ENCODE measurements at places on chromosomes 7 and 10.

DNA sequence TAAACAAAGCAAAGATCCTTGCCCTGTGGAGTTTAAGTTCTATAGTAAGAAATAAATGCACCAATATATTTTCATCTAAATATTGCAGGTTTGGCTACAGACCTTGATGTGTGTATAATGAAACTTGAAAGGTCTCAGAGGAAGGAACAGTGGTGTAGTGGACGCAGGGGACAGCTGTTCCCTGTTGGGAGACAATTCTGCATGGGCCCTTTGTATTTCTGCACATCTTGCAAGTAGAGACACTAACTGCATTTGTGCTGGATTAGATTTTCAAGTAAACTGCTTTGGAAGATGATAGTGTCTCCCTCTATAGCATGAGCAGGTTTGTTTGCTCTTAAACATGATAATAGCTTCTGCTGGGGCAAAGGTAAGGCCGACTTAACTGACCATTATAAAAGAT lies 57.5 kb upstream of the FAM133B start:
- no peak for DNase-seq

- no peak for DNase-seq
Observed at GRCh38 chr7:28695300-28696295, 262.5 kb downstream of the TRIL start.

DNA sequence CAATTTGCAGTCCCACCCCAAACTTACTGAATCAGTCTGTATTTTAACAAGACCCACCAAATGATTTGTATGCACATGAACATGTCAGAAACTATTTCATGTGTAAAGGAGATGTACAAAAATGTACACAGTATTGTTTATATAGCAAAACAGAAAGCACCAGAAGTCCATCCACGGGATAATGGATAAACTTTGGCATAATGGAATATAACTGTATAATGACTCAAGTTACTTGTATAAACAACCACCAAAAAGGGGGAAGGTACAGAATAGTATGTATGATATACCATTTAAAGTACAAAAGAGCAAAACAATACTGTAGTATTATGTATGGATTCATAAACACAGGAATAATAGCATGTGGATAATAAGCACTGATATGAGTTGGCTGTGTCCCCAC lies 22.4 kb downstream of the NUP42 start:
- DNase-seq: no peak

DNA sequence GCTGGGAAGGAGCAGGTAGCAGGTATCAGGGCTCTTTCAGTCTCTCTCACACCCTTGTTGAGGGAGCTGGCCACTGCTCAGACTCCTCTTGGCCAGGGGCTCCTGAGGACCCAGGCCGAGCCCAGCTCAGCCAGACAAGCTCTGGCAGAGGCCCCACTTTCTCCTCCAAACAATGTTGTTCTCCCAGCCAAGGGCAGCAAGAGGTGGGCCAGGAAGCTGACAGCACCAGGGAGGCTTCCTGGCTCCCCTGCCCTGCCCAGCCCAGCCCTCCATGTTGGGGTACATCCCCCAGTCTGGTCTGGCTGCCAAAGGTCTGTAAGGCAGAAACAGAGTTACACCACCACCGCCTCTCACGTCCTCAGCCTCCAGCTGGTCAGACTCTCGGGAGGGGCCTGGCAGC lies 33.9 kb upstream of the COL13A1 start:
- DNase-seq: no peak

DNA sequence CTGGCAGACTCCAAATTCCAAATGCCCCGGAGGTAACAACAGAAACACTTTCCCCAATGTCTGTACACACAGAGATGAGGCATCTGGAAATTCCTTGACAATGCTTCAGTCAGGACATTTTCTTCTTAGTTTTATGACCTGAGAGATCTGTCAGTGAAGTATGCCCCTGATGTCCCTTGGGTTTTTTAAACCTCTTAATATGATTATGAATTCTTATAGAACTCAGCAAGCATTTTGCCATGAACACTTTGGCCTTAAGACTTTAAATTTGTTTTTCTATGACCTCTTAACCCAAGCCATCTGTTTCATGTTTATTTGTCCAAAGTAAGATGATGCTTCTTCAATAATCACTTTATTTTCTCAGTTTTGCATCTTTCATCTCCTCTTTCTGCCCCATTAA lies 1206.2 kb downstream of the GATA3 start:
- no peak for DNase-seq

- no peak for DNase-seq
Observed at GRCh38 chr10:123390332-123390731, 236.1 kb downstream of the BUB3 start.

DNA sequence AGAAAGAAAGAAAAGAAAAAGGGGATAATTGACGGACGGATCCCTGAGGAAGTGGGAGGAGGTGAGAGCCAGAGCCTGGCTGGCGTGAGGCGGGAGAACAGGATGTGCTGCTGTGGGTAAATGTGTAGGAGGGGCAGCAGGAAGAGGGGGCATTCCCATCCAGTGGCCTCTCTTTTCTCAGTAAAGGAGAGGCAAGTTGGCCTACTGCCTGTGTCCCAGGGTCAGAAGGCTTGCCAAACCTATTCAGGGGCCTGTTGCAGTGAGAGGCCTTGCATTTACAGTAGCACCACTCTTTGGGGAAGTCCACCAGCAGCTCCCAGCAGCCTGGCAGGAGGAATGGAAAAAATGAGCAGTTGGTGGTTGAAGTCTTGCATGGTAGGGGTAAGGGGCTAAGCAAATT lies 26.6 kb upstream of the ASCC1 start:
- no peak for DNase-seq

GRCh38 chr7:106110238-106110560 lies 1.9 kb downstream of the SYPL1 start:
- DNase-seq: no peak

GRCh38 chr10:11837372-11838161 lies 14.4 kb downstream of the PROSER2 start:
- DNase-seq: no peak

- DNase-seq: no peak
Observed at GRCh38 chr10:103512166-103512565, 18.7 kb downstream of the NEURL1 start.

DNA sequence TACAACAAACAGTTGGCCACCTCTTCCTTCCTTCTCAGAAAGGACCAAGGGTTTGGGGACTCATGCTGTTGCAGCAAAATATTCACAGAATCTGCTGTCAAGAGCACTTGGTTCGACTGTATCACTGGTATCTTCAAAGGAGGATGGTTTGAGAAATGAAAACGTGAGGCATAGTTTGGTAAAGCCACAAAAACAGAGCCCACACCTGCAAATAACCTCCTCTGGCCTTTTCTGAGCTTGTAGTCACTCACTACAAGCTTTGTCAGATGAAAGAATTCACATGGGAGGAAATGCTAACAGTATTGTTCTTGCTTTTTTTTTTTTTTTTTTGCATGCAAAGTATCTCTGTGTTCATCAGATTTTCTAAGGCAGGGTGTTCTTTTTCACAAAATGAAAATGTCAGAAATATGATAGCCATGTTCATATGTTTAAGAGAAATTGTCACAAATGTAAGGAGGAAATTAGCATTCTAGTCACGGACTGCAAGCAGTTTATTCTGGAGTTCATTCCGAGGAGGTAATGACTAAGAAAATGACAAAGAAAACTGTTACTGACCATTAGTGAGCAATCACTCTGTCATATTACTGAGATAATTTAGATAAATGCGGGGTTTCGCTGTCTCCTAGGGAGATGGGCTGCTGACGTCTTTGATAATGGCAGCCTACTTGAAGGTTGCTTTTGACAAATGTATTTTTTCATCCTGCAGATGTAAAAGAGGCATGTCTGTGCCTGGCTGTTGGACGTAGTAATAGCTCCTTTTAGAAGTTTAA lies 117.8 kb upstream of the MYO3A start:
- no peak for DNase-seq

DNA sequence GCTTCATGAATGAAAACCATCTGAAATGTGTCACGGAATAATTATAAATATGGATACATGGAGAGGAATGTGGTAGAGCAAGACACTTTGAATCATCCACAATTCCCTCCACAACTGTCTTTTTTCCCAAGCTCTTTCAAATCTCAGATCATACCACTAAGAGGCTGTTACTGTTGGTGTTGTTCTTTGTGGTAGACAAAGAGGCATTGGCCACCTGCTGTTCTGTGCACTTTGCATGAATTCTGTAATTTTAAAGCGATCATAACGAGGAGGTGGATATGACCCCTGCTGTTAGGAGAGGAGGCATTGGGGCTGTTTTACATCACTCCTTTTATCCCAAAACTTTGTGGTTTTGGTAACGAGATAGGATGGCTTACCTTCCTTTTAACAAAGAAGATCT lies 141.2 kb upstream of the KLF6 start:
- no peak for DNase-seq

- no peak for DNase-seq
Observed at GRCh38 chr10:122373721-122374120, 787 bp upstream of the PLEKHA1 start.

DNA sequence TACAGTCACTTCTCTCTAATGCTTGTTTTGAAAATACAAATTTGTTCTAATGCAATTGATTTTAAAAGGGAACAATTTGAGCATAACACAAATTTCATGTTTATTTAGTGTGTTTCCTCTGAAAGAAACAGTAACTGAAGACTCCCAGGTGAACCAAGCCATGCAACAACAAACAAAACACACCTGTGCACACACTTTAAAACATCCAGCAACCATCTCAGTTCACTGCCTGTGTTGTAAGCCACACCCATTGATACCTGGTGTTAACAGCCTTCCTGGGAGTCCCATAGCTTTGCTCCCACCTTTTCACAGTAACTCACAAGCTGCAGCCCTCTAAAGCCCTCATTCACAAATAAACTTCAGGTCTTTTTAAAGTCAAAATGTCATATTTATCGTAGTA lies 89.3 kb downstream of the DOCK4 start:
- DNase-seq: no peak

DNA sequence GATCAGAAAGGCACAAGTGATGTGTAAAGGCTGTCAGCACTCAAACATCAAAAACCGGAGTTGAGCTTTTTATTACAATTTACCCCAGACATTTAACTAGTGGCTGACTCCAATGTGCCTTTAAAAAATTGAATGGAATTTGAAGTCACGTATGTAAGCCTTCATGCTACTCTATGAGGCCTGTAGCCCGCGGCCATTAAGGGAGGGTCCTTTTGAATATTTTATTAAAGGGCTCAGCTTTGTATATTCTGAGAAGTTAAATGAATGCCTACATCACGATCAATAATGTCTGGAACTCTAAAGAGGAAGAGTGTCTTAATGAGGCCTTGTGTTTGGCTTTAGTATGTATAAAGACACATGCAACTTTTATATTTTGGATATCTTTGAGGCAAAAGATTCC lies 916.6 kb upstream of the CELF2 start:
- DNase-seq: no peak

GRCh38 chr10:83212632-83213334 lies 926.5 kb upstream of the GHITM start:
- no peak for DNase-seq

DNA sequence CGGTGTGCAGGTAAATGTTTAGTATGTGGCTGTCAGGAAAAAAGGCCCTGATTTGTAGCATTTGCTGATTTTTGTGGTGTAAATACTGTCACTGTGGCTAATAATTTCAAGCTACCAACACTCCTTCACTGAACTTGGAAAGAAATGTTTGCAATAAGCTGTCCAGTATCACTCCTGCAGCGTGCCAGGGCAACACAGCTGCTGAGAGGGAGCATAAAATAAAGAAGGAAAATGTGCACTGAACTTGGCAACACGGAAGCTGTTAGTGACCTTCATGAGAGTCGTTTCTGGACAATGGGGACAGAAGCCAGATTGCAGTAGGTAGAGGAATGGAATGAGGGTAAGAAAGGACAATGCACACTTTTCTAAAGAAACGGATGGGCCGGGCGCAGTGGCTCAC lies 37.9 kb upstream of the FHIP2A start:
- no peak for DNase-seq

- DNase-seq: no peak
Observed at GRCh38 chr7:70707823-70708243, 424.1 kb upstream of the GALNT17 start.

GRCh38 chr7:49432254-49432653 lies 341.2 kb upstream of the VWC2 start:
- no peak for DNase-seq

DNA sequence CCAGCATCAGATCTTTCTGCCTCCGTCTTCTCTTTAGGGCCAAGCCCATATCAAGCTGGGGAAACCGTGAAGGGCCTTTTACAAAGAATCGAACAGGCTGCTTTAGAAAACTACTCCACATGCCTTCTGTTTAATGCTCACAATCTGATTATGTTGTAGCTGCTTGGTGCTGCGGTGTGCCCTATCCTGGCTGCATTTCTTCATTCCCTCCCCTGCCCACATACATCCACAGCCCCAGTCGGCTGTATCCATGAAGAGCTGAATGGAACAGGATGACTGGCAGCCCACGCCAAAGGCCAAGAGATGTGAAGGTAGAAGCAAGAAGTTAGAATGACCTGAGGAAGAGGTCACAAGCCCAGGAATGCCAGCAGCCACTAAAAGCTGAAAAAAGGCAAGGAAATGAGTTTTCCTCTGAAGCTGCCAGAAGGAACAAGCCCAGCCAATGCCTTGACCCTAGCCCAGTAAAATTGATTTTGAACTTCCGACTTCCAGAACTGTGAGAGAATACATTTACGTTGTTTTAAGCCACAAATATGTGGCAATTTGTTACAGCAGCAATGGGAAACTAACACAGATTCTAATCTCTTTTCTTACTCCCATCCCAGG lies 22.2 kb downstream of the TAS2R41 start:
- DNase-seq: no peak

DNA sequence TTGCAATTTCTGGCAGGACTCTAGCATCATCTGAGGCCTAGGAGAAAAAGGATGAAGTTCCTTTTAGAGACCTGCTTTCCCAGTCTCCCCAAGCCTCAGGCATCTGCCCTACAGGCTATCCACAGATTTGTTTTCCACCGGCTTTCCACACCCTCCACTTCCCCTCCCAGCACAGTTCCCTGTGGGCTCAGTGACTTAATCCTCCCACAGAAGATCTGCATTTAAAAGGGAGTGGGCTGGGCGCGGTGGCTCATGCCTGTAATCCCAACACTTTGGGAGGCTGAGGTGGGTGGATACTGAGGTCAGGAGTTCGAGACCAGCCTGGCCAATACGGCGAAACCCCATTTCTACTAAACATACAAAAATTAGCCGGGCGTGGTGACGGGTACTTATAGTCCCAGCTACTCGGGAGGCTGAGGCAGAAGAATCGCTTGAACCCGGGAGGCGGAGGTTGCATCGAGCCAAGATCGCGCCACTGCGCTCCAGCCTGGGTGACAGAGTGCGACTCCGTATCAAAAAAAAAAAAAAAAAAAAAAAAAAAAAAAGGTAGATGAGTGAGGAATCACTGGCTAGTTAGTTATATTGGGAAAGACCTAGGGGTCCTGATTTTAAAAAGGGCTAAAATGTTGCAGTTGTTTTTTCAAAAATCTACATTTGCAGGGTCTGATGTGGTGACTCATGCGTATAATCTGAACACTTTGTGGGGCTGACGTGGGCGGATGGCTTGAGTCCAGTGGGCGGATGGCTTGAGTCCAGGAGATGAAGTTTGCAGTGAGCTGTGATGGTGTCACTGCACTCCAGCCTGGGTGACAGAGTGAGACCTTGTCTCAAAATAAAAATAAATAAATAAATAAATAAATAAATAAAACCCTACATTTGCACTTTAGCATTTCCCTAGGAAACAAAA lies 119.5 kb downstream of the BAMBI start:
- DNase-seq: no peak

Data from stimulated activated CD4-positive, alpha-beta T cell treated with anti-CD3 and anti-CD28 coated beads, TNF-alpha, amount 100 ng/mL, for 4 hours (primary cell).